Fibroblast of lung (primary cell): ENCODE measurements at places on chromosomes 12 and 14.
A peak's percentile ranks its signal among the peaks of the same experiment; 100 is the strongest.

DNA sequence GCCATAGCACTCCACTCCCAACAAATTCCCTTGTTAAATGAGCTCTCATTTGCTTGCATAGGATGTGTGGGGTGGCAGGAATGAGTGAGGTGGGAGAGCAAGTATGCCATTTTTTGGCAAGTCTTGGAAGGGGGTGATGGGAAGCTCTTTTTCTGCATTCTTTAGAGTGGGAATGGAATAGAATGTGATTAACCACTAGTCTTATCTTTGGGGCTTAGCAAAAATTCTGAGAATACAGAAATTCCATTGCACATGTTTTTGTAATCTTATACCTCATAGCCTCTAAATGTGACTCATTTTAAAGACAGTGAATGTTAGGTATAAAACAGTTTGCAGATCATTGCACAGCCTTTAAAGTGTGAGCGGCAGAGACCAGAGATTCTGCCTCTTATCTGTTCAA lies 28.4 kb upstream of the NEDD1 start:
- no peaks in the 10 kb centered on the region for H3K27me3 ChIP-seq
- no peaks in the 10 kb centered on the region for H3K4me1 ChIP-seq
- DNase-seq = peak; percentile 97

DNA sequence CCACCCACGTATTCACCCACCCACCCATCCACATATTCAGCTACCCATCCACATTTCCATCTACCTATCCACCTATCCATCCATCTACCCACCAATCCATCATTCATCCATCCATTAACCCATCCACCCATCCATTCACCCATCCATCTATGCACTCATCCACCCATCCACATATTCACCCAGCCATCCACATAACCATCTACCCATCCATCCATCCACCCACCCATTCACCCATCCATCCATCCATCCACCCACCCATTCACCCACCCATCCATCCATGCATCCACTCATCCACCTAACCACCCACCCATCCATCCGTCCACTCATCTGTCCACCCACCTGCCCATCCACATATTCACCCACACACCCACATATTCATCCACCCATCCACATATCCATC lies 70.5 kb downstream of the LGMN start:
- H3K27me3 ChIP-seq = no peaks in the 10 kb centered on the region
- H3K36me3 ChIP-seq = peaks cover 11% of the 10 kb centered on the region
- no peak overlapping the region for H3K27ac ChIP-seq
- H3K4me1 ChIP-seq = peaks cover 2% of the 10 kb centered on the region

DNA sequence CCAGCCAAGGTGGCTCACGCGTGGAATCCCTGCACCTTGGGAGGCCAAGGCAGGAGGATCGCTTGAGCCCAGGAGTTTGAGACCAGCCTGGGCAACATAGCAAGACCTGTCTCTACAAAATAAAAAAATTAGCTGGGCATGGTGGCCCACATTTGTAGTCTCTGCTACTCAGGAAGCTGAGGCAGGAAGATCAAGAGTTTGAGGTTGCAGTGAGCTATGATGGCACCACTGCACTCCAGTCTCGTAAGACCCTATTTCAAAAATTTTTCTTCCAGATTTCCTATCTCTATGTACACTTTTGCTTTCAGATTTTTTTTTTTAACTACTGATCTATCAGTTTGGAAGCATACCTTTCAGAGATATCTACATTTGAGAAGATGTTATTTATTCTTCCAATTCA lies 15.3 kb downstream of the SNX6 start:
- no peak overlapping the region for H3K4me3 ChIP-seq
- H3K36me3 ChIP-seq = peaks cover 3% of the 10 kb centered on the region
- DNase-seq = no peak
- no peak overlapping the region for H3K27ac ChIP-seq

- no peaks in the 10 kb centered on the region for H3K36me3 ChIP-seq
- DNase-seq = peak; percentile 20
- no peaks in the 10 kb centered on the region for H3K4me1 ChIP-seq
- H3K27me3 ChIP-seq = no peaks in the 10 kb centered on the region
- H3K27ac ChIP-seq = no peak overlapping the region
Measured at GRCh38 chr12:27064397-27065342, 17.7 kb downstream of the C12orf71 start.

DNA sequence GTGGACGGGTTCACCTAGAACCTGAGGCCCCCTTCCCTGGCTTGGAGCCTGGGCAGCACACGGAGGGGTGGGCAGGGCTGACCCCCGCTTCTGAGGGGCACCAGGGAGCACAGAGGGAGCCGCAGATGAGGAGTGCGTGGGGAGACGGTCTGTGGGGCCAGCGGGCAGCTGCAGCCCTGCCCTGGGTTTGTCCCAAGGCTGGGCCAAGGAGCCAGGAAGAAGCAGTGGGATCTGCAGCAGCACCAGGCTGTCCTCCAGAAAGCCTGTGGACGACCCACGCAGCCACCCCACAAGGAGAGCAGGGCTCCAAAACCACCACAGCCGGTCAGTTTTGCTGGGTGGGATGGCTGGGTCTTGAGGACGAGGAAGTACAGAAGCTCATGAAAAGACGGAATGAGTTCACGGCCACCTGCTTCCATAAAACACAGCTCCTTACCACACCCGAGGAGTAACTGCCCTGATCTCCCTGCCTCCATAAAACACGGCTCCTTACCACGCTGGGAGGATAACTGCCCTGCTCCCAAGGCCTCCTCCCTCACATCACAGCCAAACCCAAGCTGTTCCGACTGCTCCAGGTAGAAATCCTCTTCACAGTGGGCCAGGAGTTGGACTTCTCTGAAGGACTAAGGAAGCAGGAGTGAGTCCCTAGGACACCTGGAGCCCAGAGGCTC lies 9.9 kb upstream of the GOLGA3 start:
- H3K36me3 ChIP-seq = peaks cover 29% of the 10 kb centered on the region
- no peak for DNase-seq
- H3K27ac ChIP-seq = no peak overlapping the region

GRCh38 chr12:116697716-116698115 lies 40.2 kb downstream of the SPRING1 start:
- no peak overlapping the region for H3K27ac ChIP-seq
- no peak overlapping the region for H3K4me3 ChIP-seq
- no peaks in the 10 kb centered on the region for H3K4me1 ChIP-seq
- H3K36me3 ChIP-seq = no peaks in the 10 kb centered on the region

- no peak overlapping the region for H3K27ac ChIP-seq
- no peaks in the 10 kb centered on the region for H3K36me3 ChIP-seq
- H3K27me3 ChIP-seq = no peaks in the 10 kb centered on the region
- peaks cover 4% of the 10 kb centered on the region for H3K4me1 ChIP-seq
- H3K4me3 ChIP-seq = no peak overlapping the region
Measured at GRCh38 chr12:101047652-101048051, 162.4 kb downstream of the SLC5A8 start.

DNA sequence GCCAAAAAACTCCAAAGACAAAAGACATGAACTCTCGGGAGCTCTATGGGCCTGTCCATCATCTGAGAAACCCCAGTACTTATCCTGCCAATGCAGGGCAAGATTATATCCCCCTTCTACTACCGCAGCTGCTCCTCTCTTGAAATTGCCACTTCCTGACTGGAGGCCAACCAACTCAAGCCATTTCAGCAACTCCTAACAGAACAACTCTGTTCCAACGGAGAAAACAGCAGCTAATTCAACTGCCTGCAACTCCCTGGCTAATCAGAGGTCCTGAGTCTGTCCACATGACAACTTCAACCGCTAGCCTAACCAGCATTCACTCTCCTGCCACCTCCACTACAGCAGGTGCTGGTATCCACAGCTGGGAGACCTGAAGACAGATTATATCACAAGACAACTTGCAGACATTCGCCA lies 24.1 kb downstream of the CEP83 start:
- no peak overlapping the region for H3K4me3 ChIP-seq
- no peak overlapping the region for H3K27ac ChIP-seq
- H3K27me3 ChIP-seq = no peaks in the 10 kb centered on the region
- no peak for DNase-seq
- H3K36me3 ChIP-seq = no peaks in the 10 kb centered on the region
- no peaks in the 10 kb centered on the region for H3K4me1 ChIP-seq

DNA sequence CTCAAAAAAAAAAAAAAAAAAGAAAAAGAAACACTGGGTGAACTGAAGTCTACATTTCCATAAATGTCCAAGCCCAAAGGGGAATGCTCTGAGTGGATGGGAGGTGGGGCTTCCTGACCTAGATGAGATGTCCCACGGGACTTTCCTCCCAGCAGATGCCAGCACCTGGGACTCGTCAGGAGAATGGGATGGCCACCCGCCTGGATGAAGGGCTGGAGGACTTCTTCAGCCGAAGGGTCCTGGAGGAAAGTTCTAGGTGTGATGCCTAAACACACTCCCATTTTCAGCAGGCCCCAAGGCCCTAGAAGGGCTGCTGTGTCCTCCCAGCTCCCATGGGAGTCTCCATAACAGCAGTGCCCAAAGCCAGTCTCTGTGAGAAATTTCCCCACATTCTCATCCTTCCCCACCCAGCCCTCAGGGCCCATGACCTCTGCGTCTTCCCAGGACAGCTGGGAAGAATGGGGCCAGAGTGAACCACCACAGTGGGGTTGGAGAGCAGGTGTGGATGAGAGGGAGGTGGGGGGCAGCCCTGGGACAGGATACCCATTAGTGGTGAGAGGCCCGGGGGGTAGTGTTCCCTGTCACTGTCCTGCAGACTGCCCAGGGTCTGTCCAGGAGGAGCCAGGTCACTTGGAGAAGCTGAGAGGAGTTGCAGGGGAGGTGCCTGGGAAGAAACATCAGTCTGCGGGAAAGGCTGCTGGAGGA lies 7.1 kb upstream of the CPNE6 start:
- H3K27ac ChIP-seq = no peak overlapping the region
- H3K4me1 ChIP-seq = no peaks in the 10 kb centered on the region
- no peak for DNase-seq
- no peaks in the 10 kb centered on the region for H3K36me3 ChIP-seq
- H3K4me3 ChIP-seq = no peak overlapping the region
- peaks cover 4% of the 10 kb centered on the region for H3K27me3 ChIP-seq

- DNase-seq = no peak
- H3K27me3 ChIP-seq = no peaks in the 10 kb centered on the region
- H3K27ac ChIP-seq = no peak overlapping the region
- no peaks in the 10 kb centered on the region for H3K36me3 ChIP-seq
Measured at GRCh38 chr12:28021704-28022103, 49.2 kb upstream of the PTHLH start.

DNA sequence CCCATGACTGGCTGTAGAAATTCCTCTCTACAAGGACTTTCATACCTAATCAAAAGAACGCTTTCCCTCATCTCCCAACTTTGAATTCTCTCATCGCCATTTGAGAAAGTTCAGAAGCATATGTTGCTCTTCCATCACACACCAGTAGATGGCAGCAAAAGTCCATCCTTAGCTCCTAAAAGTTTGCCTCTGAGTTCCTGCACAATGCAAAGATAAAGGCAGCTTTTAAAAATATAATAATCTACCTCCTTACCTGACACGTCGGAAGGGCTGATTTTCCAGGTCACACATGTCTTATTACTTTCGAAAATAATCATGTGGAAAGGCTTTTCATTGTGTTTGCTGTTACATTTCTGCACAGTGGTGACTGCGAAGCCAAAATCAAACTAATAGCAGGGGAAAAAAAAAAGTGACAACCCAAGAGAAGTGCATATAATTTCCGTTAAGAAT lies 456.7 kb upstream of the SEL1L start:
- no peak overlapping the region for H3K27ac ChIP-seq
- H3K36me3 ChIP-seq = no peaks in the 10 kb centered on the region
- no peaks in the 10 kb centered on the region for H3K4me1 ChIP-seq
- no peak overlapping the region for H3K4me3 ChIP-seq
